ENCODE measurements at places on chromosomes 7 and 10.
A peak's percentile ranks its signal among the peaks of the same experiment; 100 is the strongest.

GRCh38 chr7:516606-517456 is 2.8 kb downstream of the PDGFA start:
- no peak for DNase-seq

DNA sequence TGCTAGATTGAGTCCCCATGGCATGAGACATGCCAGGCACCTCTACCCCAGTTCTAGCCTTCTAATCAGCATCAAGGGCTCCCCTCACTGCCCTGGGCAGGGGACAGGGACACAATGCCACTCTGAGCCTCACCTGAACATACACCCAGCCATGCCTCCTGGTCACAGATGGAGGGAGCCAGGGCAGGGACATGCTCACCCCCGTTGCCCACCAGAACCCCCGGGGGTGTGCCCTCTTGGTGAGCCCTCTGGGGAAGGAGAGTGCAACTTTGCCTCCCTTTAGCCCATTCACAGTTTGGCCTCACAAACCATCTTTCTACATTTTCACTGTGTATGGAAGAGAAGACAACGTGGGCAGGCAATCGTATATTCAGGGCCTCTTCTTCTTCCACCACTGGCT is 167.2 kb downstream of the LCOR start:
- DNase-seq = no peak

- no peak for DNase-seq
Observed at GRCh38 chr7:83036721-83037380, 125.8 kb downstream of the PCLO start.

- DNase-seq = no peak
Observed at GRCh38 chr10:131419797-131420196, 108.3 kb upstream of the TCERG1L start.

- no peak for DNase-seq
Observed at GRCh38 chr7:67590649-67591048, 594.0 kb downstream of the TYW1 start.

GRCh38 chr7:109951565-109951928 is 1139.4 kb upstream of the LRRN3 start:
- DNase-seq = no peak

DNA sequence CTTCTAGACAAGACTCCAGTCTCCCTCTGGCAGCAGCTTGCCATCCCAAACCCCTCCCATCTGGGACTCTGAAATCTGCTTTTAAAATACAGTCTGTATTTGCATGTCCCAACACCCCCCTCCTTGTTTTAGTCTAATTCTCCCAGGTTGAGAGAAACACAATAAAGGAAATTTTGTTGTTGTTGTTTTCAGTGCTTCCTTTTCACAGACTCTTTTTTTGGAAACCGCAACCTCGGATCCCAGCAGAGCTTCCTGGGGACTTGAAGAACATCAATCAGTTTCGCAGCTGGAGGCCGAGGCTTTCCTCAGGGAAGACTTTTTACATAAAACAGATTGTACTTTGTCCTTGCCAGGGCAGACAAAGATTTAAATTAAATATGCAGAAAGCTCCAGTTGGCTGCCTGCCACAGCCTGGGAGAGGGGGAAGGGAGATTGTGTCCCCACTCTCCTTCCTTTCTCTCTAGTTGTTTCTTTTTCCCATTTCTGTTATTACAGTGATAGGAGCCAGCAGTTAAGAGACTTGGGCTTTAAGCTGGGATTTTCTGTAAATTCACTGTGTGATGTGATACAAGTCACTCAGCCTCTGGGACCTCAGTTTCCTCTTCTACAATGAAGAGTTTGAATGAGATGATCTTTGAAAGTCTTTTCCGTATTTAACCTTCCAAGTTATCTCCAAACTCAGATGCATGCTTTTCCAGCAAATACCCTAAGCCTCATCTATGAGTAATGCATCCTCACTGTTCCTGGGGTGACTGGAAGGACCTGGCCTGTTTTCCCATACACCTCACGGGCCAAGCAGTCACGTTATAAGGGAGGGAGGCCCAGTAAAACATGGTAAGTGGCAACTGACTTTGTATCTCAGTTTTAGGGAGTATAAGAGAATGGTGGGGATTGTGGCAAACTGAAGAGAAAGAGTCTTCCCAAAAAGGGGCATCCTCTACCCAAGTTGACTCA is 192.3 kb downstream of the REEP3 start:
- no peak for DNase-seq

DNA sequence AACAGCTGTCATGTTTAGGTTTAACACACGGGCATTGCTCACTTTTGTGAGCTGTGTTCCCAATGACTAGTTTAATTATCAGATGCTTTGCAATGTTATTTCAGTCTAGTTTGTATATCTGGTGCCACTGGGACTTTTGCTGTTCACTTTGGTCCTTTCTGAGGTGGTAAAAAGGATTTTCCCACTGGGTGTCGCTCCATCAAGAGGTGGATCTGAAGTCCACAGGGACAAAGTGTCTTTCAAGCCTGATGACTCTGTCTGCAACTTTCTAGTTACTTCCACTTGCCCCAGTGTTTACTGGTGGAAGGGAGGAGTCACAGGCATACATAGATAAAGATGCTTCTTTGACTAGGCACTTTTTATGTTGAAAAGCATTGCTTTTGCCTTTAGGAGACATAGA is 242.2 kb downstream of the HGF start:
- DNase-seq = no peak

GRCh38 chr7:38147005-38147404 is 31.0 kb upstream of the STARD3NL start:
- no peak for DNase-seq

DNA sequence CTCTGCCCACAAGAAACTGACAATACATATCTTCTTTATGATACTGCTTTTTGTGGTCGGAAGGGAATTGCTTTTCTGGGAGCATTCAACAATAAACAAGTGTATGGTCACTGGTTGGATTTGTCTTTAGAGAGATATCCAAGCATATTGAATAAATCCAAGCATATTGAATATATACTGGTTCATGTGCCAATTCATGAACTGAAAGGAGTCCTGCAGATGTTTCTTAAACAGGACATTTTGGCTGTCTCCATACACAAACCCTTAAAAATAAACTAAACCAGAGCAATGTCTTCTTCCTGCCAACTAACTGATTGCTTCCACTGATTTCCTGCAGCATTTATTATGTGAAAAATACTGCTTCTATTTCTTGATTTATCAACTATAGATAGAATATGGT is 173.9 kb downstream of the FOXP2 start:
- DNase-seq = no peak

GRCh38 chr7:34104115-34104514 is 198.8 kb downstream of the BMPER start:
- DNase-seq = no peak

DNA sequence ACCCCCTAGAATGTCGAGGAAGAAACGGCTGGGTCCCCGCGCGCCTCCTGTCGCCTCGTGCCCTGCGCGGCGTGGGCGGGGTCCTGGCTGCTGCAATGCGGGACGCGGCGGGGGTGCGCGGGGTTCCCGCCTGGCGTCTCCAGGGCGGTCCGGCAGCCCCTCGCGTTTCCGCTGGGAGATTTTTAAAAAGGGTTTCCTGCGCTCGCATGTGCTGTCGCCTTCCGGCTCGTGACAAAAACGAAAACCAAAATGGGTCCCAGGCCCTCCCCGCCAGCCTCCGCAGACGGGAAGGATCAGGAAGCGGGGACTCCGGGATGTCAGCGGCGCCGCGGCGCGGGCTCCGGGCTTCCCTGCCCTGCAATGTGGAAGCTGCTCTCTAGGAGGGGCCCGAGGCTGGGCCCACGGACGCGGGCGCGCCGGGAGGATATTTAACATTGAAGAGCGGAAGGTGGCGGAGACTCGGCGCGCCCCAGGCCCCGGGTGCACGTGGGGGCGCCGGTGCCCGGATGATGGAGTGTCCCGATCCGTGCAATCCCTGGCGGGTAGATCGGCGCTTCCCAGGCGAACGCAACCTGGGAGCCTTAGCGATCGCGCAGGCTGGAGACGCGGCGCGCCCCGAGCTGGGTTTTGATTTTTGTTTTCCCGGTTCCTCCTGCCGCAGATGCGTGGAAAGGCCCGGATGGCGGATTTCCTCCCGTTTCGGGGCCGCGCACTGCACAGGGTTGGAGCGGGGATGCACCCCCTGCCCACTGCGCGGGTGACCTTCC is 1.0 kb downstream of the PFKP start:
- peak; percentile 43 for DNase-seq

GRCh38 chr10:3192856-3193635 is 20.5 kb upstream of the PITRM1 start:
- DNase-seq = peak; percentile 31

DNA sequence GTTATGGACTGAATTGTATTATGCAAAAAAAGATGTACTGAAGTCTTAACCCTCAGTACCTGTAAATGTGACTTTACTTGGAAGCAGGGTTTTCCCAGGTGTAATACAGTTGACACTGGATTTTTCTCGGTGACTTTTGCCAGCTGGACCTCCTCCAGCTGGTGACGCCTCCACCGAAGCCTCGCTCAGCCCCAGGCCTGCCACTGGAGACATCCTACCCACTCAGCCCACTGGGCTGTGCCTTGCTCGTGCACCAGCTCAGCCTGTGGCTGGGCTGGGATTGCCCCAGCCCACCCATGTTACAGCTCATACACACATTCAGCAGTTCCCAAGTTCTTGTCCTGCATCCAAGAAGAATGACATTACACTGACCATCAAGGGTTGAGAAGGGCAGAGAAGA is 42.4 kb upstream of the GPR22 start:
- no peak for DNase-seq

- no peak for DNase-seq
Observed at GRCh38 chr7:121288894-121289293, 39.9 kb upstream of the WNT16 start.

DNA sequence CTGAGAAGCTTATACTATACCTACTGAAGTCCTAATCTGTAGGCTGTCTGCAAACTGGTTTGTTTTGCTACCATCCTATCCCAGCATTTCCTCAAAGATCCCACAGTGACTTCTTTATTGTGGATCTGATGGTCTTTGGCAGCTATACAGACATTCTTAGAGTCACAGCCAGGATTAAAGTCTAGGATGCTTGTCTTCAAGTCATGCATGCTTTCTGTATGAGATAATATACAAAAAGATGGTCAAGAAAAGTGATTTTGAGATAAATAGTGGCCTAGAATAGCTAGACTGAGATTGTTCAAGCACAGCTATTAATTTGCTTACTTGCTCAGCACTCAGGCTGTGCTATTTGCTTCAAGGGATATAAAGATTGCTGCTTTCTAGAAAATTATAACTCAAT is 454.4 kb downstream of the AUTS2 start:
- no peak for DNase-seq

DNA sequence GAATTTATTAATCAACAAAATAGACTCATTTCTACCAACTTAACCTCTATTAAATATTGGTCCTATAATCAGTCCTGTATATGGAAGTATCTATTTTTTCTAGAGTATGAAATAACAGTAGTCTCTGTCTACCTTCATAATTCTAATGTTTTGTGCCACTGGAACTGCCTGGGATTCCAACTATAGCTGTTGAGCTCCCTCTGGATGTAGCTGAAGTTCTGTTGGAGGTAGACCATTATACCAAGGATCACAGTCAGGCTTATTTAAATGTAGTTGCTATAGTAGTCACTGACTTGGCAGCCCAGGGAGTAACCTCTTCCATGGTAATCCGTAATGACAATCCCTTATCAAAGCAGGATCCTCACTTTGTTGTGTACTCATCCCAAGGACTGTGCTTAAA is 48.5 kb upstream of the PHYHIPL start:
- DNase-seq = no peak

GRCh38 chr7:128891942-128892269 is 18.6 kb downstream of the KCP start:
- no peak for DNase-seq

- DNase-seq = peak; percentile 38
Observed at GRCh38 chr7:150450491-150451001, at the start of gene GIMAP8. GIMAP8 (plus strand) TSS chr7:150450630; CDS start chr7:150466699, 16,069 bp downstream.

- DNase-seq = no peak
Observed at GRCh38 chr10:5468262-5469106, 30.9 kb downstream of the CALML5 start.

DNA sequence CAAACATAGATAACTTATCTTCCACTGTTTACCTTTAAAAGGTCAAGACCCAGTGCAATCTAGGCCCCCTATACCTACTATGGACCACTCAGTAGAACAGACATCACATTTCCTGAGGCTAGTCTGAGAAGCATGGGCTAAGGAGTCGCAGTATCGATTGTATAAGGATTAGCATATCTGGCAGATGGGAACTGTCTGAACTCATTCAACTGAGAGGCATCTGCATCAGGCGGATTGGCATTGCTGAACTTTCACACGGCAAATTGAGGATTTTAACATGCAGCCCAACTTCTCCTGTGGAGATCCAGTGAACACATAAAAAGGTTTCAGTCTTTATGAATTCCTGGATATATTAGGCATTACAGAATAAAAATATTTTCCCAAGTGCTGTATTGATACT is 89.1 kb upstream of the LRGUK start:
- no peak for DNase-seq

DNA sequence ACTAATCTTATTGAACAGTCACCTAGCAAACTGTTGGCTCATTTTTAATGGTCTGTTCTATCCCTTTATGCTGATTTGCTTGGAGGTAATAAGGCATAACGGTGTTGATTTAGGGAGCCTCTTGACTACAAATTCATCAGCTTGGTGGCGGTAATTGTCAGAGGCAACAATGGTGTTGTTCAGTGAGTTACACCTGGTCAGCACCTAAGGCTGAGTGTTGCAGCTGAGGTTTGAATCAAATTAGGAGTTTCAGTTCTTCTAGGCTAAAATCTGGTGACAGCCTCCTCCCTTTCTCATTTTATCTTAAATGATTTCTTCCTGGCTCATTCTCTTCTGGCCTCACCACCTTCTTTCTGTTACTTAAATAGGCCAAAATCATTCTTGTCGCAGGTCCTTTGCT is 42.3 kb upstream of the SP8 start:
- DNase-seq = no peak

GRCh38 chr7:66257481-66257880 is 52.3 kb downstream of the TPST1 start:
- DNase-seq = no peak

GRCh38 chr7:35874886-35875285 is 74.0 kb downstream of the SEPTIN7 start:
- DNase-seq = no peak

DNA sequence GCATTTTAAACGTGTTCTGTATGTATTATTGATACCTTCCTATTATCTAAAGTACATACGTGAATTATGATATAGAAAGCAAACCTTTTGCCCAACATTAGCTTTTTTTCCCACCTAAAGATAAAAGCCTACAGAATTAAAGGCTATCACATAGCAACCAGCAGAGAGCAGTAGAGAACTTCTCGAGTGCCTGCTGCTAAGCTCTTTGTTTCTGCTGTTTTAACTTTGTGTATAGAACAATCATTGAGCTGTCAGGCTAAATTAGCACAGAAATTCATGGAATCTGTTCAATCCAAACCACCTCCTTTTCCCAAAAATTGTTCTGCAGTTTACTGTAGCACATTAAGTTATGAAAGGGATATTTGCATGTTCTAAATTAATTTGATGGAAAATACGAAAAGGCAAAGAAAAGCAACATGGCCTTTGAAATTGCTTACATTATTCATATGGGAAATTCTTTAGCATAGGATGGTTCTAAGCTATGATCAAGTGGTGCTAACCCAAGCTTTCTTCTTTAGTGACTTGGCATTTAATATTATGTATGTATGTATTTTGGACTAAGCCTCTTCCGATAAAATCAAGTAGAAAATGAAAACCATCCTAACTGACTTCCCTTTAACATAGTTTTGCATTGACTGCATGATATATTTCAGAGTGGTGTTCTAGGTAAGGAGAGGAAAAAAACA is 1288.5 kb downstream of the GATA3 start:
- DNase-seq = no peak

GRCh38 chr10:34188221-34188620 is 626.9 kb downstream of the PARD3 start:
- DNase-seq = no peak

GRCh38 chr7:118059209-118059608 is 124.8 kb upstream of the LSM8 start:
- no peak for DNase-seq

- no peak for DNase-seq
Observed at GRCh38 chr10:11425296-11425610, 186.2 kb downstream of the USP6NL start.

All from CD8-positive, alpha-beta memory T cell (primary cell).